ENCODE measurements at places on chromosomes 1 and 21.

DNA sequence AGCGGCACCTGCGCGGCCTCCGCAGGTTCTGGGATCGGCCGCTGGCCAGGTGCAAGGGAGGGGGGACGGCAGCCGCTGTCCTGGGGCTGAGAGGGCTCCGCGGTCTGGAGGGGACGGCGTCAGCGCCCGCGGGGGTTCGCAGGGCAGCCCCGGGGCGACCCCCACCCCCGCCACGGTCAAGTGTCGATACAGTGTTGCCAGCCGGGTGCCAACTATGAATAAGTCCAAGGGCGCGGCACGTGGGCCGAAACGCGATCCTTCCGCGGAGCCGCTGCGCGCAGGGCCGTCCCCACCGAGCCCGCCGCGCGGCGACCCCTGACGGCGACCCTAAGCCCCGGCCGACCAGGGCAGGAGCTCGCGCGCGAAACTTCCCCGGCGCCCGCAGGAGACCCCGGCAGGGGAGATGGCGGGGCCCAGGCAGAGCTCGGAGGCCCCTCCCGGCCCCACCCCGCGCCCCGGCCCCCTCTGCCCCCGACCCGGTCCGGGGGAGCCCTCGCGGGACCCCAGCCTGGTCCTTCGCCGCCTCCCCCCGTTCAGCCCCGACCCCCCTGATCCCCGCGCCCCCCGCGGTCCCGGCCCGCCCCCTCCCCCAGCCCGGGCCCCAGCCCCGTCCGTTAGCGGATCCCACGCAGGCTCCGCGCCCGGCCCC, 586 bp upstream of the AGPAT3 start:
- DNase-seq = no peak

GRCh38 chr1:171643156-171643555, 9.3 kb downstream of the MYOC start:
- DNase-seq = no peak

- DNase-seq = no peak
Measured at GRCh38 chr1:52613636-52614373, 11.6 kb downstream of the GPX7 start.

DNA sequence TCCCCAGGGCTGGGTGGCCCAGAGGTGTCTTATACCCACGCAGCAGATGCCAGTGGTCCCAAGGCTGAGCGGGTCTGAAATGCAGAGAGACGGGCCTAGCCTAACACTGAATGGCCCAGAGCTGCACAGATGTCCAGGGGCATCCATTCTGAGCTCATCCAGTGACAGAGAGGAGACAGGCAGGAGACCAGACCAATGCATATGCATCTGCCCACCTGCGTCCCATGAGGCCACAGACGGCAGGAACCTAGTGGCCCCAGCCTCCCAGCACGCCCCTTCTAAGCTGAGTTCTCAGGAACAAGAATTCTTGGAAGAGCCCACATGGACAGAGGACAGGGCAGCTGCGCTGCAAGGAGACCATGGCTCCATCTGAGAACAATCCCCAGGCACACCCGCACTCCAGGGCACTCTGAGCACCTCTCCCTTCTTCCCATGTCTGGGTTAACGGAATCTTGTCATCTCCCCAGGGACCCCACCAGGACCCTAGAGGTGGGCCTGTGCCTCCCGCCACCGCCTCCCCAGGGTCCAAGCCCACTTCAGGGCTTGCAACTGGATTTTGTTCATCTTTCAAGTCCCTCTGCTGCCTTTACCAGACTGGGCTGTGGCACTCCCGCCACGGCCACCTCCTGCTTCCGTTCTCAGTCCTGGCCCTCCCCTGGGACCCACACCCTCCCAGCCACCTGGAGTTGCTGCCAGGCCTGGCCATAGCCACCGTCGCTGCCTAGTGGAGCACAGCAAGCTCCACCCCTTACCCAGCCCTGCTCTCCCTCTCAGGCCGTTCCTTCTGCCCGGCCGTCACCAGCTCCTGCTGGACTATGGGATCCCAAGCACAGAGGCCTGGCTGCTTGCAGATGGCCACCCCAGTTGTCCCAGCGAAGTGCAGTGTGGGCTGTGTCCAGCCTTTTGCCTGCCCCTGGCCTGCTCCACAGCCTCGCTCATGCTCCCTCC, 3.3 kb downstream of the WNT3A start:
- DNase-seq = no peak

DNA sequence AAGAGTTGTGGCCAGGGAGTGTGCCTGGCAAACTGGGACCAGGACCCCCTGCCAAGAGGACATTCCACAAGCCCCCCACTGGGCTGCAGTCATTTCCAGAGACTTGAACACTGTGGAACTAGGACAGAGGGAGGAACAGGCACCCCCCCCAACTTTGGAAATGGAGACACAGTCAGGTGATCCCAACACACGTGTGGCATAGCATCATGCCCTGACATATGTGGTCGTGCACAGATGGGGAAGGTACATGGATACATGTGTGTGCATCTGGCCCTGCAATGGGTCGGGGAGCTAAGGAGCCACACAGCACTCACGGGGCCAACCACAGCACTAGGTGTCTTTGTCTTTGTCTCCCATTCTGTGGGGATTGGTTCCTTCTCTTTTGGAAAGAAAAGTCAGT, 6.6 kb upstream of the TFF3 start:
- no peak for DNase-seq

DNA sequence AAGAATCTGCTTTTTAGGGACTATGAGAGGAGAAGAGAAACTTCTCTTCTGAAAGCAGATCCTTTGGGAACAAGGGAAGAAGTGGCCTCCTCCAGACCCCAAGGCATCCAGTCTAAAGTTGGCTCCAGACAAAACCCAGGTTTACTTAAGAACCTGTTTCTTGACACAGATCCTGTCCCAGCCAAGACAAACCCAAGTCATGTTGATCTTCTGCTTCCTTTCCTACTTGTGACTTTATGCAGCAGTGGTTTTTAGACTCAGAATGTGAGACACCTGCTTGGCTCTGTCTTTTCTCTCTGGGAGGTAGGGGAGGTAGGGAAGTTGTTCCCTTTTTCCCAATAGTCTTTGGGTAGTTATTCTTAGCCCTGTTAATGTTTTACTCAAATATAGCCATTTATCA, 38.3 kb downstream of the ELAPOR1 start:
- no peak for DNase-seq

DNA sequence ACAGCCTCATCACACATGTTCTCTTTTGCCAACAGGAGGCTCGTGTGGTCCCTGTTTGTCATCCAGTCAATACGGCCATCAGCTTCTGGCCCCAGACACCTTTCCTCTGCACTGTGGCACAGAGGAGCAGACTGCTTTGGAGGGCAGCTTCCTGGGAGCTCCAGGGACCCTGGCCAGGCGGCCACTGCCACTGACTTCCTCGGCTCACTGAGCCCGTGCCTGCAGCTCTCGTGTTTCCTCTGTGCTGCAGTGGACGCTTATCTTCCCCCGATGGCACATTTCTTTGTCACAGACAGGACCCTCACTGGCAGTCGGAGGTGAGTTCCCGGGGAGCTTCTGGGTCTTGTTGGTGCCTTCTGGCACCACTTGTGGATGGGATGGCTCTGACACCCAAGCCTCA, 67.0 kb upstream of the DIRAS3 start:
- no peak for DNase-seq

DNA sequence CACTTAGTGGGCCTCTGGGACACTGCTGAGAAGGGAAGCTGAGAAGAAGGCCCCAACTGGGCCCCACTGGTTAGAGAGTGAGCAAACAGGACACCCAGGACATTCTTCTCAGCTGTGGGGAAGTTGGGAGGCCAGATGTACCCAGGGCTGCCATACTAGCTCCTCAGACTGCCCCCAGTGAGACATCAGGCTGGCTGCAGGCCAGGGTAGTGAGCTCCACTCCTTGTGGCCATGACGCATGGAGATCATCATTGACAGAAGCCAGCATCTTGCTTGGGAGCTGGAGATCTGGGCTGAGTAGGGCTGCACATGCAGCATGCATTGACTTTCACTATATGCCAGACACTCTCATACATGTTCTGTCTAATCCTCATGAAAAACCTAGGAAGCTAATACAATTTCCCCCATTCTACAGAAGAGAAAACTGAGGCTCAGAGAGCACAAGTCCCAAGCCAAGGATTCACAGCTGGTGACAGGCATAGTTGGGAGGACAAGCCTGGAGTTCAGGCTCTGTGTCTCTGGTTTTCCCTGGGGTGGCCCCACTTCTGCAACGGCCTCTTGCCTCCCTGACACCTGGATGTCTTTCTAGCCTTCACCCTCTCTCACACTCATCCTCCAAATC, 24.1 kb upstream of the MYCL start:
- DNase-seq = no peak

GRCh38 chr1:212313616-212314015, 28.4 kb downstream of the PPP2R5A start:
- DNase-seq = no peak

- DNase-seq = no peak
Measured at GRCh38 chr1:97660431-97661105, 260.3 kb downstream of the DPYD start.

GRCh38 chr1:218785928-218786327, 387.8 kb upstream of the LYPLAL1 start:
- no peak for DNase-seq

- no peak for DNase-seq
Measured at GRCh38 chr1:36816348-36816747, 218.0 kb downstream of the GRIK3 start.

DNA sequence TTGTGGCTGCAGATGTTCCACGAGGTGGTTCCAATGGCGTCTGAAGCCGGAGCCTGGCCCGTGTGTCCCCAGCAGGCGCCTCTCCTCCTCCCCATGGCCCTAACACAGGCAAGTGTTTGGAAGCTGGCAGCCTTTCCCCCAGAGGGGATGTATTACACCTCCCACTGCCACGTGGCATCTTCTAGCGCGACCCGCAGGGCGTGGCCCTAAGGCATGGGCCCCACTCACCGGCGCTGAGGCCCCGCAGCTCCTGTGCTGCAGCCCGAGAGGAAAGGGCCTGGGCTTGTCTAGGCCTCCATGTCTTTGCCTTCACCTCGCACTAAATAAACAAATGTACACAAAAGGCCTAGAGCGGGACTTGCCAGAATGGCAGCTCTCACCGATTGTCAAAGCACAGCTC, 37.9 kb downstream of the SLC66A1 start:
- DNase-seq = no peak

Measured in GM12864 (cell line).